ENCODE measurements at places on chromosomes 16 and 17.

- no peak for DNase-seq
These were observed 17.3 kb upstream of the HEXD start for GRCh38 chr17:82400830-82401229.

GRCh38 chr17:2064980-2065785 is 10.3 kb downstream of the HIC1 start:
- no peak for DNase-seq

DNA sequence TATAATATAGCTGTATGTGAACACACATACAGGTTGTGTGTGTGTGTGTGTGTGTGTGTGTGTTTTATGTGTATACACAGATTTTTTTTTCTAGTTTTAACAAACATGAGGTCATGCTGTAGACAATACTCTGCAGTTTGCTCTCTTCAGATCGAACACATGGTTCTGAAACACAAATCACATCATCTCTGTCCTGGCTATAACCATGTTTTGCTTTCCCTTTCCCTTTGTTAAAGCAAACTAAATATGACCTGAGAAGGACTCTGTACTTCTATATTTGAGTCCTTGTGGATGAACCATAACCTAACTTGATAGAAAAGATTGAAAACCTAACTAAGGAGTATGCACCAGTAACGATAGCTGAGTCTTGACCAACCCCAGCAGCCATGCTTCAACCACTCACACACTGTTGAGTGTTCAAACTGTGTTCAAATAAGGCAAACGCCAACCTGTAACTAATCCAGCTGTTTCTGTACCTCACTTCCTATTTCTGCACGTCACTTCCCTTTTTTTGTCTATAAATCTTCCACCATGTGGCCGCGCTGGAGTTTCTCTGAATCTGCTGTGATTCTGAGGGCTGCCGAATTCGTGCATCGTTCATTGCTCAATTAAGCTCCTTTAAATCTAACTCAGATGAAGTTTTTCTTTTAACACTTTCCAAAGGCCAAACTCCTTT is 303.8 kb downstream of the HS3ST3B1 start:
- no peak for DNase-seq

- no peak for DNase-seq
These were observed 291.6 kb downstream of the MAP2K6 start for GRCh38 chr17:69706127-69706526.

DNA sequence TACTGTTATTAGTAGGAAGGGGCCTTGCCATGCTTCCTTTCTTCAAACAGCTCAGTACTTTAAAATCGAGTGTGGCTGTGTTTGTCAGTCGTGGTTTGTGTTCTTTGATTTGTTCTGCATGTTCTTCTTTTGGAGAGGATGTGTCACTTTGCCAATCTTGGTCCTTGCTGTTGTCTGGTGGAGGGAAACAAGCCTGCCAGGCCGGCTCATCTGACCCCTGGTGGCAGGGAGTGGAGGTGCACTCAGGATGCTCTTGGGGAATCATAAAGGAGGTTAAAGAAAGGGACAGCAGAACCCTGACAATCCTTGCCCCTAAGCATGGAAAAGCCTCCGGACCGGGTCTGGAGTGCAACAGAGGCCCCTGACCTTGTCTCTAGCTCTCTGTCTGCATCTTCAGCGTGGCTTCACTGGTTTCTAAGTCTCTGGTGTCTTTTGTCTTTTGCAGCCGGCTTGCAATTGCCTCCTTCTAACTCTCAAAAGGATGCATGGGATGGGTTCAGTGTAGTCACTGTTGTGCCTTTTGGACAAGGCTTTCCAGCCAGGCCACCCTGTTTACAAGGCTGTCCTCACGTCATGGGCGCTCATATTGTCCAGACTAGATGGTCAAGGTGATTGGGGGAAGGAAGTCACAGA is 135.8 kb downstream of the WWOX start:
- peak; percentile 19 for DNase-seq

GRCh38 chr16:13873835-13874438 is 46.0 kb upstream of the ERCC4 start:
- no peak for DNase-seq

- no peak for DNase-seq
These were observed 8.5 kb downstream of the CCL18 start for GRCh38 chr17:36072431-36073121.

- no peak for DNase-seq
These were observed 140.9 kb downstream of the CCT6B start for GRCh38 chr17:34820248-34820801.

- DNase-seq: no peak
These were observed 25.0 kb downstream of the CRISPLD2 start for GRCh38 chr16:84844559-84845495.

DNA sequence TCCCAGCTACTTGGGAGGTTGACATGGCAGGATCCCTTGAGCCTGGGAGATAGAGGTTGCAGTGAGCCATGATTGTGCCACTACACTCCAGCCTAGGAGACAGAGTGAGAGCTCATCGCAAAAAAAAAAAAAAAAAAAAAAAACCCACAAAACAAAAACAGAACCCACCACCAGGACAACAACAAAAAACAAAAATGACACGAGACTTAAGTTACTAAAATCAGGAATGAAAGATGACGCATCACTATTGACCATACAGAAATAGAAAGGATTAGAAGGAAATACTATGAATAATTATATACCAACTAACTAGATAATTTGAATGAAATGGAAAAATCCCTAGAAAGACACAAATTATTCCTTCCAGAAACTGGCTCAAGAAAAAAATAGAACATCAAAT is 432.4 kb upstream of the PMFBP1 start:
- DNase-seq: no peak

GRCh38 chr17:13035420-13035819 is 17.6 kb upstream of the ELAC2 start:
- DNase-seq: no peak

DNA sequence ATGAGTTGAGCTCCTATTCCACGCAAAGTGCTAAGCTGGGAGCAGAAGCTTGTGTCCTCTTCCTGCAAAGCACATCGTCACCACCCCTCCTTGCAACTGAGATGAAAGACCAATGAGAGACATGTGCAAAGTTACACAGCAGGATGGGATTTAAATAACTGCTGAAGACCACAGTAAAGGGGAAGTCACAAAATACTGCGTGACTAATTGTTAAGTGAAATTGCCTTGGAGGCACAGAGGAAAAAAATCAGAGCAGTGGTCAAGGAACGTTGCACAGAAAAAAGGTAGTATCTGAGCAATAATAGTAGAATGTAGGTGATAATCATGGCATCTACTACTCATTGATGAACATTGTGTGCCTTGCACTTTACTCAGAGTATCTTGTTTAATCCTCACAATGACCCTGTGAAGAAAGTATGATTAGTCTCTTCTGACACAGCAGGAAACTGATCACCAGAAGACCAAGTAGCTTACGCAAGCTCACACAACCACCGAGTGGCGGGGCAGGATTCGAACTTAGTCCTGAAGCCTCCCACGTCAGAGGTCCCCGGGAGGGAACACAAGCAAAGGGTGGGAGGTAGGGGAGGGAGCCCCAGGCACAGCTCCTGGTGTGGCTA is 15.4 kb upstream of the MYO18A start:
- DNase-seq: no peak

- DNase-seq: no peak
These were observed 166.8 kb downstream of the SOX9 start for GRCh38 chr17:72287586-72287985.

- no peak for DNase-seq
These were observed 20.4 kb downstream of the TRIM16 start for GRCh38 chr17:15663691-15664090.

DNA sequence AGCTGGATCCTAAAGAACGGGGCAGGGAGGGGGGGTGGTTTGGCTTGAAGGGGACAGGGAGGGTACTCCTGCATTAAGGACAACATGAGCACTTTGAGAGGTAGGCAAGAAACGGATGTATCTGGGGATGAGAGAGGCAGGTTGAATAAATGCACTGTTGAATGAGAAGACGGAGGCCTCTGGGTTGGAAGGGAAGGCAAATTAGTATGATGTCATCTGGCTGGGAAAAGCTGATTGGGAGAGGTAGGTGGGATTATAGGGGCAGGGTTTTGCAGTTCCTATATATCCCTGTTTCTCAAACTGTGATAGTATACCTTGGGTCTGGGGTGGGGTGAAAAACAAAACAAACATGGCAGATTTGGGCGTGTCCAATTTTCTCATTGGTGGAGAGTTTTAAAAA is 44.3 kb downstream of the PRKAR1A start:
- no peak for DNase-seq

GRCh38 chr16:70696952-70697593 is 11.2 kb upstream of the MTSS2 start:
- DNase-seq: no peak

DNA sequence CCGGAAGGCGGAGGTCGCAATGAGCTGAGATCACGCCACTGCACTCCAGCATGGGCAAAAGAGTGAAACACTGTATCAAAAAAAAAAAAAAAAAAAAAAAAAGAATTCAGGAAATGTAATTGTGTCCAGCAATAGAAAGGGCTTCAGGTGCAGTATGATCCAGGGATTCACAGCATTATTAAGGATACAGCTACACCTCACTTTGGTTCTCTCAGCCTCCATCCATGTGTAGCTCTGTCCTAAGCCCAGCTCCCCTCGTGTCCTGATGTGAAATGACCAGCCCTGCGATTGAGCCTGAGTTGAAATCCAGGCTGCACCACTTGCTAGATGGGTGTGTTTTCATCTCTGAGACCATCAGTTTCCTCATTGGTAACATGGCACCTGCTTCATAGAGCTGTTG is 3.0 kb downstream of the SLC5A10 start:
- no peak for DNase-seq

- DNase-seq: no peak
These were observed 2.1 kb upstream of the TLCD2 start for GRCh38 chr17:1712271-1712670.

GRCh38 chr16:85461814-85462713 is 151.1 kb upstream of the GSE1 start:
- no peak for DNase-seq

GRCh38 chr17:55342800-55343585 is 78.2 kb downstream of the HLF start:
- DNase-seq: no peak

- no peak for DNase-seq
These were observed 84.7 kb downstream of the VAT1L start for GRCh38 chr16:77873066-77873465.

DNA sequence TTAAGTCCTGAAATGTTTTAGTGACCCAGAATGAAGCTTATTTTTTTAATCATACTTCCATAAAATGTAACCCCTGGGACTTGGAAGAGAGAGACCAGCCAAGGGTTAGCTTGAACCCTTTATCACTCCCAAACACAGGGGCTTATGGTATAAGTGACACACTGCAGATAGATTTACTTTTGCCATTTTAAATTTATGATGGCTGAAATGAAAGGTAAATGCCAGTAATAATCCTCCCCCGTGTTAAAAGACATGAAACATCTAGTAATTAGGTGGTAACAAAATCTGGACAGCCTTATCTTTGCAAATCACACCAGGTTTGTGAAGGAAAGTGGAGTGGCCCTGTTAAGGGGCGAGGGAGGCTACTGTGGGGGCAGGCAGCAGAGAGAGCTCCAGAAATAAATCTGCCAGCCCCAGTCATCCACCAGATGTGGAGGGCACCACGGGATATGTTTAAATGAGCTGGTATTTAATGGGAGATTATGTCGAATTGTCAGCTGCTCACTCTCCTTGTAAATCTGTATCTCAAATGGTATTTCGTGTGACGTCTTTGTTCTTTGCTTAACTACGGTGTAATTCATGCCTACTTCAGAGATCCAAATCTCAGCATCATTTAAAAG is 326.5 kb downstream of the WWOX start:
- no peak for DNase-seq

- no peak for DNase-seq
These were observed 1.1 kb downstream of the SLC12A4 start for GRCh38 chr16:67967183-67967957.

DNA sequence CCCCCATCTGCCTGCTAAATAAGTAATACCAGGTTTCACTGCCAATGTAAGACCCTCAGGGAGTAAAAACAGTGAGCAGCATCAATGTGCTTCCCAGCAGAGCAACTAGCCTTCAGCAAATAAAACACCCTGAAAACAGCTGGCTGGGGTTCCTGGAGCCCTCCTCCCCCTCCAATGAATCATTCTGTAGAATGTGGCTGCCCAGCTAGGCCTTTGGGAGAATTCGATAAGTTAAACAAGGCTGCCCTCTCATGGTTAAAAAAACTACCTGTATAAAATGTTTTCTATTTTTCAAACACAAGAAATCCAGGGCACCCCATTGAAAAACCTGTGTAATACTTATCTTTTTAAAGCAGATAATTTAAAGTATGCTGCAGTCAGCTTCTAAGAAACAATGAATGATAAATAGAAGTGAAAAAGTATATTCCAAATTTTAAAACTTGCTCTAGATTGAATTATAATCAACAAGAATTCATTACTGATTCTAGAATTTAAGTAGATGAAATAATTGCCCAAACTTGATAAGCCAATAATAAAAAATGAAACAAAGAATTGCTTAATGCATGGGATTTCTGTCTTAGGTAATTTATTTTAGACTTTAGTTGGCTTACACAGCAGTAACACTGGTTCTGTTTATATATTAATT is 9.4 kb upstream of the TOM1L1 start:
- no peak for DNase-seq

- no peak for DNase-seq
These were observed 17.4 kb upstream of the ERN1 start for GRCh38 chr17:64147110-64148016.

DNA sequence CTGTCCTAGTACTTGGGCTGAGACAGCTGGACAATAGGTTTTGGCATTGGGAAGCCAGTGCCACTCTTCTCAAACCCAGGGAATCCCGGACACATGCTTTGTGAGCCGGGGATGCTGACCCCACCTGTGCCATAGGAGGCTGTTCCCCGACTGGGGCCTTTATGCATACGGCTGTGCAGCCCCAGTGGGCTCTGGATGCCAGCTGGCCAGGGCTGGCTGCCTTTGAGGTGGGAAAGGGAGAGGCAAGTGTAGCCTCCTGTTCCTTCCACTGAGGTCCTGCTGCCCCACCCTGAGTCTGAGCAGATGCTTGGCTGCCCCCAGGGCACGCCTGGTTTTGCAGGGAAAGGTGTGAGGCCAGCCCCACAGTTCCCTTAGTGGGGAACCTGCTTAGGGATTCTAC is 105.7 kb downstream of the CCDC182 start:
- DNase-seq: no peak

DNA sequence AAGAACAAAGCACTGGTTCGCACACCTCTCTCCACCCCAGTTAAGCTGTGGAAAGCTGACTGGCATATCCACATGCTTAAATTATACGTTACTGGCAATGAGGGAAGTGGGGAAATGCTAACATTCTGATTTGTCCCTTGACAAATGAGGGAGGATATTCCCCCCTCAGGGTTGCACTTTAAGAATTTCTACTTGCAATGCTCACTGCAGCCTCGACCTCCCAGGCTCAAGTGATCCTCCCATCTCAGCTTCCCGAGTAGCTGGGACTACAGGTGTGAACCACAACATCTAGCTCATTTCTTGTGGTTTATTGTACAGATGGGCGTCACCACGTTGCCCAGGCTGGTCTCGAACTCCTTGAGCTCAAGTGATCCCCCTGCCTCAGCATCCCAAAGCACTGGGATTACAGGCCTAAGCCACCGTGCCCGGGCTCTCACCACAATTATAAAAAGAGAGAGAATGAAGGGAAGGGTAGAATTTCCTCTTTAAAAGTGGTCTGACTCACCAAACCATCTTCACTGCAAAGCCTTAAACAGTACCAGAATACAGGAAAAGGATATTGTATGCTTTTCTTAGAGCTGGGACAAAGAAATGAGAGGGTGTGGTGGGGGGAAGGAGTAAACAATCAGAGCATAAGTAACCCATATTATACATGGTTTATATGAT is 38.9 kb downstream of the KANSL1 start:
- DNase-seq: no peak

GRCh38 chr16:12330946-12331345 is 354.4 kb downstream of the SNX29 start:
- DNase-seq: no peak
